Psoas muscle (tissue), 8 donors: ENCODE measurements at places on chromosomes 12 and 14. TPM values are rescaled to one million over a fixed set of nuclear protein-coding genes. Genes with fewer than 3 reads are reported as not detected.

ACOT6 gene
- polyA plus RNA-seq: not detected

UBC gene
- 2,132 TPM for polyA plus RNA-seq

DTX1 gene
- 0.69 TPM for polyA plus RNA-seq

EIF2S3B gene
- 0.37 TPM for polyA plus RNA-seq

HVCN1 gene
- 2.8 TPM for polyA plus RNA-seq

SALL2 gene
- polyA plus RNA-seq: 0.93 TPM

HOXC9 gene
- 31.1 TPM for polyA plus RNA-seq

TCTN1 gene
- 4.0 TPM for polyA plus RNA-seq

GRCh38 chr12:32377344-32378055 is 21.9 kb upstream of the FGD4 start:
- DNase-seq: no peak

- DNase-seq: no peak
These were observed 24.1 kb downstream of the TMEM229B start for GRCh38 chr14:67464377-67464776.

DNA sequence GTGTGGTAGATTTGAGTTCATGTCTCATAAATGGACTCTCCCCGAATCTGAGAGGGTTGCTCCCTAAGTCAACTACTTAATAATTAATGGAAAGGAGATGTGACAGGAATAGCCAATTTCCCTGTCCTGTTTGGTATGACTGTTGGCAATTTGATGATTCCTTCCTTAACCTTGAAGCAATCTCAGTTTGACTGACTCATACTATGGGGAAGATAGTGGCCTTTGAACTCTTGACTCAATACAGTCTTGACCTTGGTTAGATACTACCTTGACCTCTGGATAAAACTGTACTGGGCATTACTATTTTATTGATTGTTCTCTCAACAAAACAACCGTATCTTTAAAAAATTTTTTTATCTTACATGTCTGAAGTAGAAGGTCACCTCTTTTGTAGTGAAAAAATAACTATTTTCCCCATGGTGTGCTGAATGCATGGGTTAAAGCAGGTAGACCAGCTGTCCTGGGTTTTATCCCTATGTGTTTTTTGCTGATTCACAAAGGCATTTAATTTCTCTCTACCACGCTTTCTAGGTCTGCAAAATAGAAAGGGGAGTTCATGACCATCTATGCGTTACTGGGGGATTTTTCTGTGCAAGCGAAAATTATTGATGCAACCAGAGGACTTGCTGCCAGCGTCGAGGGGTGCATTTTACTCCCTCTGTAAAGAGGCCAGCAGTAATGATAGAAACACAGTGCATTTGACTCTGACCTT is 80.1 kb downstream of the ETV6 start:
- DNase-seq: no peak

- no peak for DNase-seq
These were observed 253.0 kb downstream of the SNAPC1 start for GRCh38 chr14:62015243-62015642.

- DNase-seq: no peak
These were observed 159.5 kb downstream of the ZFP36L1 start for GRCh38 chr14:68633131-68633991.

DNA sequence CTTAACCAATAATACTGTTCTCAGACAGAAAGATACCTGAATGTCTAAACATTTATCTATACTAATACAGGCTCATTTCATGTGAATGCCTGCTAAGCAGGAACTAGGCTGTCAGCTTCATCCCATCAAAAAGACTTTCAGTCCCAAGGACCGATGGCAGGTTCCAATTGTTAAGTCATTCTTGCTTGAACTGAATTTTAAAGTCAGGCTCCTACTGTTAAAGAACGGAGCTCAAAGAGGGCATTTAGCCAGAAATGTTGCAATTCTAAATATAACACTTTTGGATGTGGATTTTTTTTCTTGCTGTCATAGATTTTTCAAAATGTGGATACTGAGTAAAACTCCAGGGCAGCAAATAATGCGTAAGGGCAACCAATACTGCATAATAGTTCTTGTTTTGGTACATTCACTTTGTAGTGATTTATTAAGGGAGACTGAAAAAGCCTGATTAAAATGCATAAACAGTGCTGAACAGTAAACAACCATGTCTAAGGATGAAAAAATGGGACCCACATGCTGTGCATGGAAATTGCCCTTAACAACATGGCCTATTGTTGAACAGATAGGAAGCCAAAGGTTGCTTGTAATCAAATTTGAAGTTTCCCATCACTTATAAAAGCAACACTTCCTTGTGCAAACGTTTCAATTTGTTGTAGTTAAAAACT is 38.6 kb upstream of the DBX2 start:
- no peak for DNase-seq

GRCh38 chr14:21194597-21194996 is 38.7 kb upstream of the OR5AU1 start:
- DNase-seq: no peak

- DNase-seq: no peak
These were observed 2.3 kb downstream of the TMED10 start for GRCh38 chr14:75174066-75174465.

DNA sequence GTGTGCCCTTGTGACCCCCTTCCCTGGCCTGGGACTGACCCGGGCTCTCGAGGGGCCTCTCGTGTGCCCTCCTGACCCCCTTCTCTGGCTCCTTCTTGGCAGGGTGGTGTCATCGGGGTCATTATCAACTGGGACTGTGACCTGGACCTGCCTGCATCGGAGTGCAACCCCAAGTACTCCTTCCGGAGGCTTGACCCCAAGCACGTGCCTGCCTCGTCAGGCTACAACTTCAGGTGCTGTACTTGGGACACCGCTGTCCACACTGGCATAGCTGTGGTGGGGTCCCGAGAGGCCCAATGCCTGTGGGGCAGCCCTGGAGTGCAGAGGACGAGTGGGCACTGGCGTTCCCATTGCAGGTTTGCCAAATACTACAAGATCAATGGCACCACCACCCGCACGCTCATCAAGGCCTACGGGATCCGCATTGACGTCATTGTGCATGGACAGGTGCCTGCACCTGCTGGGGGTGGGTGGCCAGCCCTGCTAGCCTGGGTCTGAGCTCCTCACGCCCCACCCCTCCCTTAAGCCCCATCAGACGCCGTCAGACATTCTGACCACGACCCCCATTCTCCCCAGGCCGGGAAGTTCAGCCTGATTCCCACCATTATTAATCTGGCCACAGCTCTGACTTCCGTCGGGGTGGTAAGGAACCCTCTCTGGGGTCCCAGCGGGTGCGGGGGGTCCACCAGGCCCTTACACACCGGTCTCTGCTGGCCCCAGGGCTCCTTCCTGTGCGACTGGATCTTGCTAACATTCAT is 2.5 kb downstream of the P2RX2 start:
- DNase-seq: no peak

DNA sequence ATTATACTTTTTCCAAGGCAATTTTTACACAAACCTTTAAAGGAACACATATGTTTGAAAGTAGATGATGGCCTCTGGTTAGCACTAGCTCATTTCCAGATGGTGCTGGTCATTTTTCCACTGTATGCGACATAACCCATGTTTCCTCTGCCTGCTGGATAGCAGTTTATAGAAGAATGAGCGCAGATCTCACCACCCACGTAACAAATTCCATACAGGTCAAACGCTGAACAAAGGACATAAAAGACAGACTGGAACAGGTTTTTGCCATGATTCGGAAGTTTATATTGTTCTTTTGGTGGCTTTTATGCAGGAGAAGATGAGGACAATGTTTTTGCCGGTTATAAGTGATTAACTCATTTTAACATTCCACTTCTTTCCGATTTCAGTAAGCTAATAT is 30.7 kb downstream of the PPP1R36 start:
- no peak for DNase-seq

DNA sequence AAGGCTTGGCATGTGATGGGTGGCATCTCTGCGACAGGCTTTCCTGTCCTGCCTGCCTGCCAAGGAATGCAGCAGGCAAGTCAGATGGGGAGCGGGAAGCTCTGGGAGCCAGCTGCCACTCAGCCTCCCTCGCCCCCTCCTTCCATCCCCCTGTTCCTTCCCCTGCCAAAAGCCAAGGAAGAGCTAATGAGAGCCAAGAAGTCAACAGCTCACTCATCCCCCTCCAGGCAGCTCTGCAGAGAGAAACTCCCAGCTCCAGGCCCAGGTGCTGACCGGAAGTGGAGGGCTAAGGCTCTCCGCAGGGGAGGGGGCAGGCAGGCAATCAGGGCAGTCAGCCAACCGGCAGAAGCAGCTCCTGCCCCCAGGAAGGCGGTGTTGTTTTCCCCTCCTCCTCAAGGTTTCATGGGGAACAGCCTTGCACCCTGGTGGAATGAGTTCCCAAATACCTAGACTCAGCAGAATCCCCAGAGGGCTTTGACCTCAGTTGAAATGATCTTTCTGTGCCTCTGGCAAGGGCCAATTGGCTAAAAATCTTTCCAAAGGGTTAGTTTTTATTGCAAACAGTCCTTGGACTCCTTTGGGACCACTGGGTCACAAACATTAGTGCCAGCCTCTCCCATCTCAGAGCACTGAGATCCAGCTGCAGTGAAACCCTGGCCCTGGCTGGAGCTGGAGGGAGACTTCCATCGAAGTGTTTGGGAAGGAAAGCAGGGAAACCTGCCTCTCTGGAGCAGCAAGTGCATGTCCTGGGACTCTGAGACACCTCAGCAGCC is 349.1 kb downstream of the DPF3 start:
- no peak for DNase-seq

DNA sequence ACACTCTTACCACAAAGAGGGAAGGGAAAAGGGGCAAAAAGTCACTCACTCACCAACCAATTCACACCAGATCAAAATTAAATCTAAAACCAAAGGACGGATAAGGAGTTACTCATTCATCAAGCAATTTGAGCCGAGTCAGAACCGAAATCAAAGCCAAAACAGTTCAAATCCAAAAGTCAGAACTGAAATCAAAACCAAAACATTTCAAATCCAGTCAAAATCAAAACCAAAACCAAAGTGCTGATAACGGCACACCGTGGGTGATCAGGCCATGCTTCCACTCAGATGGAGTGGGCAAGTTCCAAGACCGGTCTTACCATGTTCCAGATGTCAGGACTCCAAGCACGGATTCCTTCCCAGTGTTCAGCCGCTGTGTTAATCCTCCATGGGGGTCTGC is 139.5 kb downstream of the SLC38A6 start:
- DNase-seq: no peak
